Activated CD4-positive, alpha-beta memory T cell treated with anti-CD3 and anti-CD28 coated beads for 36 hours (primary cell): ENCODE measurements at places on chromosomes 7 and 10. TPM values are rescaled to one million over a fixed set of nuclear protein-coding genes. Genes with fewer than 3 reads are reported as not detected.

The ANKRD1 gene
- total RNA-seq = not detected

The UPK3B gene
- 0.65 TPM for total RNA-seq

The CAMK2B gene
- total RNA-seq = 0.76 TPM

The GIMAP2 gene
- 44.1 TPM for total RNA-seq

- H3K27ac ChIP-seq = no peak overlapping the region
- H3K4me3 ChIP-seq = no peak overlapping the region
- H3K36me3 ChIP-seq = no peaks in the 10 kb centered on the region
Observed at GRCh38 chr10:76970711-76971519, 666.7 kb downstream of the KCNMA1 start.

- peaks cover 1% of the 10 kb centered on the region for H3K27me3 ChIP-seq
- DNase-seq = no peak
- H3K4me3 ChIP-seq = no peak overlapping the region
- peaks cover 4% of the 10 kb centered on the region for H3K4me1 ChIP-seq
- no peaks in the 10 kb centered on the region for H3K36me3 ChIP-seq
- H3K27ac ChIP-seq = no peak overlapping the region
Observed at GRCh38 chr10:102211615-102212299, 14.3 kb upstream of the ELOVL3 start.

- H3K27ac ChIP-seq = no peak overlapping the region
- H3K4me1 ChIP-seq = peaks cover 19% of the 10 kb centered on the region
- H3K4me3 ChIP-seq = peak overlapping the region; percentile 85
- DNase-seq = peak; percentile 37
Observed at GRCh38 chr7:50069613-50070012, 23.4 kb downstream of the ZPBP start.

GRCh38 chr7:98378210-98378819 is 22.6 kb downstream of the BAIAP2L1 start:
- no peaks in the 10 kb centered on the region for H3K27me3 ChIP-seq
- no peaks in the 10 kb centered on the region for H3K4me1 ChIP-seq
- no peak overlapping the region for H3K27ac ChIP-seq
- no peak overlapping the region for H3K4me3 ChIP-seq
- no peaks in the 10 kb centered on the region for H3K36me3 ChIP-seq
- DNase-seq = no peak

DNA sequence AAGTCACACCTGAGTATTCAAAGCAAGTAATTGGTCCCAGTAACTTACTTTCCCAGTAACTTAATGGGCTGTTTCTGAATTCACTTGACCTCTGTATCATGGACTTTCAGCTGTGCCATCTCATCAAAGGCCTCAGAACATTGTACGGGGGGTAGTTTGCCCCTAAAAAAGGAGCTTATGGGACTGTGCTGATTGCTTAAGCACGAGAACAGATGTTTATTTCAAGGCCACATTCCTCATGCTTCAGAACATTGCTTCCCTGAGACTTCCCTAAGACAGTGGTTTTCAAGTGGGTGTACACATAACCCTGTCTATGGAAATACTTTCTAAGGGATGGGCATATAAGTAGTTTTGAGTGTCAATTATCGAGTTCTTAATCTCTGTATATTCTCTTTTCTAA is 26.8 kb downstream of the CALCR start:
- no peaks in the 10 kb centered on the region for H3K4me1 ChIP-seq
- H3K27me3 ChIP-seq = peaks cover 2% of the 10 kb centered on the region
- no peak overlapping the region for H3K27ac ChIP-seq
- H3K36me3 ChIP-seq = no peaks in the 10 kb centered on the region

DNA sequence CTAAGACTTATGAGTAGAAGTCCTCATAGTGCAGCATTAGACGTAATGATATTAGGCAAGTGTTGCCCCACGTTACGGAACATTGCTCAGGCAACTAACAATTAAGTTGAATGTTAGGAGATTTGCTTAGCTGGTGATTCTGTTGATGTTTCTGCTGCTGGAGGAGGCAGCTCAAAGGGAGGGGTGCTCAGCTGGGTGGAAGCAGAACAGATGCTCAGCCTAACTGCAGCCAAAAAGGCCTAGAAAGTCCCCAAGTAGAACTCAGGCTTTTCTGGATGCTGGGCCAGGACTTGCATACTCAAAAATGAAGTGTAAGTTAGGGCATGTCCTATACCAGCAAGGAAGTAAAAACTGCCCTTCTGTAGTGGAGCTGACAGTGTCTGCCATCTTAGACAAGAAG is 201.4 kb downstream of the ADRA2A start:
- no peak overlapping the region for H3K4me3 ChIP-seq
- H3K36me3 ChIP-seq = no peaks in the 10 kb centered on the region
- H3K4me1 ChIP-seq = no peaks in the 10 kb centered on the region
- no peak overlapping the region for H3K27ac ChIP-seq
- no peak for DNase-seq

DNA sequence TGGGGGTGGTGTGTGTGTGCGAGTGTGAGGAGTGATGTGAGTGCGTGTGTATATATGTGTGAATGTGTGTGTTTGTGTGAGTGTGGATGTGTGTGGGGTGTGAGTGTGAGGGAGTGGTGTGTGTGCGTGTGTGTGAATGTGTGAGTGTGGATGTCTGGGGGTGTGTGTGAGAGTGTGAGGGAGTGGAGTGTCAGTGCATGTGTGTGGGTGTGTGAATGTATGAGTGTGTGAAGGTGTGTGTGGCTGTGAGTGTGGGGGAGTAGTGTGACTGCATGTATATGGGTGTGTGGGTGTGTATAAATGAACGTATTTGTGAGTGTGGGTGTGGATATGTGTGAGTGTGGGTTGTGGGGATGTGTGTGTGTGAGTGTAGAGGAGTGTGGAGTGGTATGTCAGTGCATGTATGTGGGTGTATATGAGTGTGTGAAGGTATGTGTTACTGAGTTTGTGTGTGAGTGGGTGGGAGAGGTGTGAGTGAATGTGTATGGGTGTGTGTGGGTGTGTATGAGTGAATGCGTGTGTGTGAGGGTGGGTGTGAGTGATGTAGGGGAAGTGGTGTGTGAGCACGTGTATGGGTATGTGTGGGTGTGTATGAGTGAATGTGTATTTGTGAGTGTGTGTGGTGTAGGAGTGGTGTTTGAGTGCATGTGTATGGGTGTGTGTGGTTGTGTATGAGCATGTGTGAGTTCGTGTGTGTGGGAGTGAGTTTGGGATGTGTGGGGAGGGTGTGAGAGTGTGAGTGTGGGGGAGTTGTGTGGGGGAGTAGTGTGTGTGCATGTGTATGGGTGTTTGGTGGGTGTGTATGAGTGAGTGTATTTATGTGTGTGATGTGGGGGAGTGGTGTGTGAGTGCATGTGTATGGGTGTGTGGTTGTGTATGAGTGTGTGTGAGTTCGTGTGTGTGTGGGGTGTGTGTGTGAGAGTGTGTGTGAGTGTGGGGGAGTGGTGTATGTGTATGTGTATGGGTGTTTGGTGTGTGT is 28.5 kb upstream of the NUB1 start:
- DNase-seq = peak; percentile 18
- H3K27me3 ChIP-seq = no peaks in the 10 kb centered on the region
- peaks cover 1% of the 10 kb centered on the region for H3K36me3 ChIP-seq
- no peak overlapping the region for H3K27ac ChIP-seq
- peaks cover 10% of the 10 kb centered on the region for H3K4me1 ChIP-seq

DNA sequence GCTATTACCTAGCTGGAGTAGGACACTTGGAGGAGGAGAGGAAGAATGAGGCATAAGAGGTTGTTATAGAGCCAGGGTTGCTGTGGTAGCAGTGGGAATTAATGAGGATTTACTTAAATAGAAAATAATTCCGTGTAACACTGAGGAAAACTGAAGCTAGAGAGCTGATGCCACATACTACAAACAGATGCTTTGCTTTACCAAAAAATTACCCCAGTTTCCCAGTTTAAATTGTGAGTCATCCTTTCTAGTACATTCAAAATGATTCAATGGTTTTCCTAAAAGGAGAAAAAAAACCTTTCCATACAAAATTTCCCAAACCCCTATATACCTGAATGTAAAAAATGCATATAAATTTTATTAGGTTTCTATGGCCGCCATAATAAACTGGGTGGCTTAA is 58.3 kb downstream of the ZNF518A start:
- H3K27me3 ChIP-seq = peaks cover 20% of the 10 kb centered on the region
- no peaks in the 10 kb centered on the region for H3K36me3 ChIP-seq
- H3K27ac ChIP-seq = no peak overlapping the region
- H3K4me1 ChIP-seq = no peaks in the 10 kb centered on the region
- DNase-seq = no peak

DNA sequence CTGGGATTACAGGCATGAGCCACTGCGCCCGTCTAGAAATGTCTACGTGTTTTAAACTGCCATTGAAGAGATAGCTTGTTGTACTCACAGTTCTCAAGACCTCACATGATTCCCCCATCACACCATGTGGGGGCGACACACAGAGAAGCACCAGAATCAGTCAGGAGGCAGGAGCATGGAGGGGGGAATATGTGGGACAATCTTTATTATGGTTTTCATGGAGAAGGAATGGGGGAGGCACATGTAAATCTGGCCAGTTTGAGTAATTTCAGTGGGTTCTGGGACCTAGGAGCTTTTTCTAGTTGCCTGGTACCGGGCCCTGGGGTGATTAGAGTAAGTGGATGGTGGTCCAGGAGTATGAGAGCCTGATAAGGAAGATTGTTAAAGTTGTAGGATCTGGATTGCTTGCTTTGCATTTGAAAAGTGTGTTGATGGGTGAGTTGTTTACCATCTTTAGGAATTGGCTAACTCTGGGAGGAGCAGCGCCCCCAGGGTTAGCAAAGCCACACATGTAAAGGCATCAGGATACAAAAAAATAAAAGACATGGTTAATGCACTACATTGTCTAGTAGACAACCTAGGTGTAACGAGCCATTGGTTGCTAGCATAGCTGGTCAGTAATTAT is 85.4 kb upstream of the SLC13A1 start:
- no peak overlapping the region for H3K27ac ChIP-seq
- no peak for DNase-seq
- no peaks in the 10 kb centered on the region for H3K27me3 ChIP-seq
- H3K36me3 ChIP-seq = no peaks in the 10 kb centered on the region
- H3K4me1 ChIP-seq = no peaks in the 10 kb centered on the region

DNA sequence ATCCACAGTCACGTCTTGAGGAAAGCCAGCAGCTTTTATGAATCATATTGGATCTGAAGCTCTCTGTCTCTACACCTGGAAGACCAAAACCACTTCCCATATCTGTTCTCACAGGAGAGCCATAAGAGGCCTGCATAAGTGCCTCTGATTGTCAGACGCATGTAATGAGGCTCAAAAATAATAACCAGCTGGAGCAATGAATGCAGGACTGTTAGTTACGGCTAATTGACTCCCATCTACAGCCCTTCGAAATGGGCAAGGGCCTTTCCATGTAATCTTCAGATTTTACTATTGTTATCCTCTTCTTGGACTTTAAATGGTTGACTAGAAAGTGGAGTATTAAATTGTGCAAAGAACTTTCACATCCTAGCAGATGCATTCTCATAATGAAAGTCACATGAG is 4.4 kb upstream of the SEMA3C start:
- no peak overlapping the region for H3K4me3 ChIP-seq
- H3K27ac ChIP-seq = no peak overlapping the region
- peaks cover 1% of the 10 kb centered on the region for H3K36me3 ChIP-seq

- H3K36me3 ChIP-seq = peaks cover 2% of the 10 kb centered on the region
- no peak for DNase-seq
- no peaks in the 10 kb centered on the region for H3K4me1 ChIP-seq
- peaks cover 3% of the 10 kb centered on the region for H3K27me3 ChIP-seq
- H3K4me3 ChIP-seq = no peak overlapping the region
- no peak overlapping the region for H3K27ac ChIP-seq
Observed at GRCh38 chr7:51113962-51114361, 202.6 kb downstream of the COBL start.
